ENCODE measurements at places on chromosomes 16 and 17. TPM values are rescaled to one million over a fixed set of nuclear protein-coding genes. Genes with fewer than 3 reads are reported as not detected.

The SLC35G6 gene
- not detected for total RNA-seq

The TP53TG3F gene
- not detected for total RNA-seq

The GAA gene
- total RNA-seq = 23.8 TPM

The GALK1 gene
- 9.6 TPM for total RNA-seq

The KRT33B gene
- not detected for total RNA-seq

The SLC16A13 gene
- total RNA-seq = 3.3 TPM

The LYRM9 gene
- total RNA-seq = 9.1 TPM

The TM4SF5 gene
- total RNA-seq = not detected

The CACNA1H gene
- total RNA-seq = 9.5 TPM

The DNAH17 gene
- total RNA-seq = 0.21 TPM

The NGFR gene
- 0.52 TPM for total RNA-seq

The OTOP3 gene
- total RNA-seq = not detected

The TPSD1 gene
- not detected for total RNA-seq

The TEX14 gene
- total RNA-seq = 0.42 TPM

The CHD3 gene
- total RNA-seq = 219 TPM

The SLFN12 gene
- 5.4 TPM for total RNA-seq

The ASIC2 gene
- not detected for total RNA-seq

The MYO15B gene
- total RNA-seq = 69.3 TPM

The RNF222 gene
- 0.62 TPM for total RNA-seq

The UBN1 gene
- total RNA-seq = 47.5 TPM

The KRTAP1-1 gene
- not detected for total RNA-seq

Data from T-helper 17 cell (primary cell).